ENCODE measurements at places on chromosomes 4 and X. TPM values are rescaled to one million over a fixed set of nuclear protein-coding genes. Genes with fewer than 3 reads are reported as not detected.

DNA sequence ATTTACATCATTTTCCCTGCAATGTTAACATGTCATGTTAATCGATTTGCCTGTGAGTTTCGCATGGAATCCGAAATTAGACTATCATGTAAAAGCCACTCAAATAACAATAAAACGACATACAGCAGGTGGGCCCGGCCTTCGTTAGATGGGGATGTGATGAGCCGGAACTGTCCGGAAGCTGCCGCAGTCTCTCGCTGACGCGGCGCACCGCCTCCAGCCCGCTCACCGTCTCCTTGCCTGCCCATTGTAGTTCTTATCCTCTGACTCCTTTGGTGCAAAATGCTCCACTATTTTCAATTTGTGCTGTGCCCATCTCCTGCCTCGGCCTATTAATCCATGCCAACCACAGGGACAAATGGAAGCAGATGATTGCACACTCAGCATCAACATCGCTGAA is 877.5 kb upstream of the TENM3 start:
- no peak for DNase-seq

The NMU gene
- total RNA-seq: 43.5 TPM

The XAGE2 gene
- total RNA-seq: not detected

DNA sequence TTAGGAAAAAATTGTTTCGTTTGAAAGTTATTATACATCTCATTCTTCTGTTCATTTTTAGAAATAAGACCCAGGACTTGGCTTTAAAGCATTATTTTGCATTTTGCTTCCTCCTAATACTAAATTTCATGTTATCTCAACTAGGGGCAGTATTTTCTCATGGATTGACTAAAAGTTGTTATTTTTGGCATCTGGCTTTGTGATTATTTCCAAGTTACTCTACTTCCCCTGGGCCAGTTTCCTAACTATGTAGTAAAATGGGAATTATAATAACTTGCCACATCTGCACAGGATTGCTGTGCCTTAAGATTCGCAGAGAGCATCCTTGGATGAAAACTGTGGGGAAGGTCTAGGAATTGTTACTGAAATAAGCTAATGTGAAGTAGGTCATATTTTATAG is 3.0 kb downstream of the RBPJ start:
- no peak for DNase-seq

The FREM3 gene
- total RNA-seq: 0.07 TPM

- DNase-seq: no peak
Measured at GRCh38 chrX:68761086-68761485, 67.7 kb upstream of the EFNB1 start.
